IMR-90 (cell line): ENCODE measurements at places on chromosomes 3 and 15.

DNA sequence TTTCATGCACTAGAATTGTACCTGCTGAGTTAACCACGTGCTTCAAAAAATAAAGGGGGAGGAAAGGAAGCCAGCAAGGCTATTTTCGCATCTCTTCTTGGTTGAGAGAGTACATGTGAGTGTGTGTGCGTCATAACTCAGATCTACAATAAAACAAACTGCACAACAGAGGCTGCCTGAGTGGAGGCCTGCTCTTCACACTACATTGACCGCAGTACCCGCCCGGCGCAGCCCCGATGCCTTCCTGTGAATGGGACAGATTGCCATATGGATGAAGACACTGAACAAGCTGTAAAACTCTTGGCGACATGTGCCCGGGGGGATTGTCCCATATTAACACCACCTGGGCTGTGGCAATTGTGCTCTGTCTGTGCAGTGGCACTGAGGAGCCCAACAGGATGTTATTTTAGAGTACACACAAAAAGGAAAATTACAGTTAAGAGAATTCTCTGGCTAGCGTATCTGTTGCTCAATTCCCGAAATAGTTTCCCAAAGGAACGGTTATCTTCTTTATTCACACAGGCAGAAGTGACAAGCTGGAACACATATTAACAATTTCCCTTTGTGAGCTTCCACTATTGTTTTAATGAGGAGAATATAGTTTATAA is 551.5 kb downstream of the FOXP1 start:
- no peak for DNase-seq

DNA sequence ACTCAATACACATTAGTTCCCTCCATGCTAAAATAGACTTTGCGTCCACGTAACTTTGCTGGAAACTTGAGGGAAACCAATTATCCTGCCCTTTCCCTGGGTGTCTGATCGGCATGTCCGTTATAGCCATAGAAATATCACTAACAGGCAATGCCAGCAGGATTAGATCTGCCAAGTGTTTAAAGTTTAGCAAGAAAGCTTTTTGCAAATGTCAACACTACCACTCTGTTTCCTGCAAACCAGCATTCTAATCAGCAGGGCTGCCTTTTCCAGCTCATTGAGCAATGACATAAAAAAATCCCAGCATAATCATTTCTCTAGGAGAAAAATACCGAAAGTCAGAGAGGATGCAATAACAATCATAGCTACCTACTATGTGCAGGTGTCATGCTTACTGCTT is 60.9 kb downstream of the NOX5 start:
- no peak for DNase-seq

DNA sequence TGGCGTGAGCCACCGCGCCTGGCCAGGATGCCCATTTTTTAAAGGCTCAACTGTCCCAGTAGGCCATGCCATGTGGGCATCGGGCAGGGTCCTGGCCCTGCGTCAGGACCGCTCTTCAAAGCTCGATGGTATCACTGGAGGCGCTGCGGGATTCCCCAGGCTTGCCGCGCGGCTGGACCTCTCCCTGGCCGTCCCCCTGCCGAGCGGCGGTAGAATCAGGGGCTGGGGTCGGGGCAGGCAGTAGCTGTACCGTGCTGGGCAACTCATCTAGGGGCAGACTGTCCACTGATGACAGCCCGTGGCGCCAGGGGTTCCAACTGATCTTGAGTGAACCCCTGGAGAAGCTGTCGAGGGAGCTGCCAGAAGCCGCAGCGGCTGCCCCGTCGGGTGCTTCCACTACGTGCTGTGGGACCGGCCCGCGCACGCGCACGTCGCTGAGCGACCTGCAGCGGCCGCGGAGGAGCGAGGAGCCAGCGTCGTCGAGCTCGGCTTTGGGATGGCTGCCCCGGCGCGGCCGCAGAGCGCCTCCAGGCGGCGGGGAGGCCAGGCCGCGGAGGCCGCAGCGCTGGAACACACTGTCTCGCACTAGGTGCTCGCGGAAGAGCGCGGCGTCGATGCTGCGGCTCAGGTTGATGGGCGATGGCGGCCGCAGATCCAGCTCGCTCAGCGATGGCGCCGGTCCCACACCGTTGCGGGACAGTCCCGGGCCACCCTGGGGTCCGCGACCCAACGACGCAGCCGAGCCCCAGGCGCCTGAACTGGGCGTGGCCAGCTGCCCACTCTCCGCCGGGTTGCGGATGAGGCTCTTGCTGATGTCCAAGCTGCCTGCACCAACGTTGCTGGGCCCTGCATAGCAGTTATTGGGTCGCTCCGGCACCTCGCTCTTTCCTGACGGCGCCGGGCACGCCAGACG is 5.8 kb downstream of the PRRT3 start:
- DNase-seq, result peak; percentile 81

DNA sequence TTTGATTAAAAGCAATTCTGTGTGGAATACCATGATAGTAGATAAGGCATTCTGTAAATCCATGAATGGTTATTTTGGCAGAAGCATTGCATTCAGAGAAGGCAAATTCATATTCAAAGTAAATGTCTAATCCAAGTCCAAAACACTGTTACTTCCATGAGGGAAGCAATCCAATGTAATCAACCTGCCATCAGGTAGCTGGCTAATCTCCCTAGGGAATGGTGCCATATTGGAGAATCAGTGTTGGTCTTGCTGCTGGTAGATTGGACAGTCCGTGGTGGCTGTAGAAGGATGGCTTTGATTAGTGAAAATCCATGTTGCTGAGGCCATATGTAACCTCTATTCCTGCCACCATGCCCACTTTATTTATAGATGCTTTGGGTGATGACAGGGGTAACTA is 72.1 kb upstream of the TNIK start:
- DNase-seq, result no peak

- no peak for DNase-seq
Measured at GRCh38 chr3:70507486-70507885, 195.0 kb upstream of the MDFIC2 start.

DNA sequence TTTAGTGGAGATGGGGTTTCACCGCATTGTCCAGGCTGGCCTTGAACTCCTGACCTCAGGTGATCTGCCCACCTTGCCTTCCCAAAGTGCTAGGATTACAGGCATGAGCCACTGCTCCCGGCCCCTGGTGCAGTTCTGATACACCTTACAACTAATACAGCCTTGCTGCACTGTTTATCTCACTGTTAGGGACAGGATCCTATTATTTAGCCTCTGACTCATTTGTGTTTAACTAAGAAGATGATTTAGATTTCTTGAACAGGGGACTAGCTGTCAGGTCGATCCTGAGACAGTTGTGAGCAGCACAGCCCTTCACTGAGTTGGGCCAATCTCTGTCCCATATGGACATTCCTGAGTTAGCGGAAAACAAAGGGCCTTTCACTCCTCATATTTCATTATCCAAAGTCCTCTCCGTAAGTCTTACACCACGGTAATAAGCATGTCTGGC is 19.2 kb downstream of the GYG1 start:
- DNase-seq, result peak; percentile 87

DNA sequence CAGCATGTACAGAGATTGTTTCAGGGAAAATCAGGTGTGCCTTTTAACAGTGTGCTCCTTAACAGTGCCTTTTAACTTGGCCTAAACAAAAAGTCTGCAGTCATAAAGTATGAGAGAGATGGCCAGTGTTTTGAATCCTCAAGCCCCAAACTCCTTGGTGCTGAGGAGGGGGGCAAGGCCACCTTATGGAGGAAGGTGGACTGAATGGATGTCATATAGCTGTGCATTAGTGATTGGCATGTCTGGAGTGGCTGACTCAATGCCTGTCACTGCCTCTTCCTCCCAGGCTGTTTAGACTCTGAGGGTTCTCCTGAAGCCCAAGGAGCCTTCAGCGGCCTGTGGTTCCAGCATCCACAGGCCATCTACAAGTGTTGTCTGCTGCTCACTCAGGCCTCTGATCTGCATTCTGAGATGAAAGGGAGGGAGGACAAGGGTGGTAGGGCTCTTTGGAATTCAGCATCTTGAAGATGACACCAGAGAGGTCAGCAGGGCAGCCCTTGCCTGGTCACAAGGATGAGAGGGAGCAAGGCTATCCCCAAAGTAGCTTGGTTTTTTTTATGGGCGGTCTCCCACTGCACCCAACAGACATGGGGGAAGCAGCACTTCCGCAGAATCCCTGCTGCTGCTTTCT is 1.5 kb downstream of the FOXL2NB start:
- no peak for DNase-seq

- no peak for DNase-seq
Measured at GRCh38 chr15:55535436-55535835, 27.4 kb upstream of the DNAAF4 start.

GRCh38 chr15:95922431-95922830 is 408.1 kb upstream of the NR2F2 start:
- DNase-seq, result no peak

DNA sequence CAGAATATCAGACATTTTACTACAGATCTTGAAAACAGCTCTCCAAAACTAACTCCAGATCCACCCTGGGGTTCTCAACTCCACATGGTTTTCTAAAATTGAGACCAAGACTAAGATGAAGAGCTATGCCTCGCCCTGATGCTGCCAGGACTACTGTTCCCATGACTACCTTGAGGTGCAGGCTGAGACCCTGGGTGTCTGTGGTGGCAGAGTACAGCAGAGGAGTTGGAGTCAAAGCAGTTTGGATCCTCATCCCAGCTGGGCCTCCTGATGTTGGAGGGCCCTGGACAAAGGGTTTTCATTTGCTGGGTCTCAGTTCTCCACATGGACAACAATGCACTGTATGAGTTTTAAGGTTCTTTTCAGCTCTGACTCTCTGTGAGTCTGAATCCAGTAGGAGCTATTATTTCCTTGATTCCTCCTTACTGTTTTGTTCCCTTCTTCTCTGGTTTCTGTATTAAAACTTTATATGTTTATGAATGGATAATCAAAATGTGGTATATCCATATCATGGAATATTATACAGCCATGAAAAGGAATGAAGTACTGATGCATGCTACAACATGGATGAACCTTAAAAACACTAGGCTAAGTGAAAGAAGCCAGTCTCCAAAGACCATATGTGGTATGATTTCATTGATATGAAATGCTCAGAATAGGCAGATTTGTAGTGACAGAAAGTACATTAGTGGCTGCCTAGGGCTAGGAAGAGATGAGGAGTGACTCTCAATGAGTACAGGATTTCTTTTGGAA is 93.0 kb downstream of the CPN2 start:
- DNase-seq, result no peak
